ENCODE measurements at places on chromosomes 5 and 9. TPM values are rescaled to one million over a fixed set of nuclear protein-coding genes. Genes with fewer than 3 reads are reported as not detected.

PCDHB12 gene
- total RNA-seq, result 0.07 TPM

ENDOG gene
- 18.3 TPM for total RNA-seq

BRINP1 gene
- total RNA-seq, result 0.14 TPM

PFN3 gene
- not detected for total RNA-seq

CDKN2A gene
- total RNA-seq, result 3.9 TPM

SLC36A2 gene
- total RNA-seq, result not detected

IL9 gene
- total RNA-seq, result not detected

NUTM2F gene
- total RNA-seq, result not detected

EPB41L4B gene
- total RNA-seq, result 1.7 TPM

CDH9 gene
- not detected for total RNA-seq

HEMGN gene
- total RNA-seq, result not detected

Data from thoracic aorta endothelial cell (primary cell).